Fibroblast of pulmonary artery (primary cell): ENCODE measurements at places on chromosomes 6 and 20.

DNA sequence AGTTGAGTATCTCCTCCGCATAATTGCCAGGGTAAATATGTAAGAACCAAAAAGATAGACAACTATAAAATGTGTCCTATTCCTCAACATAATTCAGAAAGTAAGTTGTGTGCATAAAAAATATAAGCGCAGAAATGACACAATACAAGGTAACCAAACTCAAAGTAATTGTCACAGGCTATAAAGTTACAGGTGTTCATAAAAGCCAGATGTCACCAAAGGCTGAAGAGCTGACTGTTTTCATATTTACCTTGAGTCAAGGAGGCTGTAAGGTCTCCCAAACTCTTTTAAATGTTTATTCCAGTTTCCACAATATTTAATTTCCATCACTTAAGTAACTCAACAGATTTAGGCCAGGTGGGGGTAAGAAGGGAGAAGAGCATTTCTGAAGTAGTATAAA is 192.2 kb upstream of the MARCKS start:
- DNase-seq = no peak

DNA sequence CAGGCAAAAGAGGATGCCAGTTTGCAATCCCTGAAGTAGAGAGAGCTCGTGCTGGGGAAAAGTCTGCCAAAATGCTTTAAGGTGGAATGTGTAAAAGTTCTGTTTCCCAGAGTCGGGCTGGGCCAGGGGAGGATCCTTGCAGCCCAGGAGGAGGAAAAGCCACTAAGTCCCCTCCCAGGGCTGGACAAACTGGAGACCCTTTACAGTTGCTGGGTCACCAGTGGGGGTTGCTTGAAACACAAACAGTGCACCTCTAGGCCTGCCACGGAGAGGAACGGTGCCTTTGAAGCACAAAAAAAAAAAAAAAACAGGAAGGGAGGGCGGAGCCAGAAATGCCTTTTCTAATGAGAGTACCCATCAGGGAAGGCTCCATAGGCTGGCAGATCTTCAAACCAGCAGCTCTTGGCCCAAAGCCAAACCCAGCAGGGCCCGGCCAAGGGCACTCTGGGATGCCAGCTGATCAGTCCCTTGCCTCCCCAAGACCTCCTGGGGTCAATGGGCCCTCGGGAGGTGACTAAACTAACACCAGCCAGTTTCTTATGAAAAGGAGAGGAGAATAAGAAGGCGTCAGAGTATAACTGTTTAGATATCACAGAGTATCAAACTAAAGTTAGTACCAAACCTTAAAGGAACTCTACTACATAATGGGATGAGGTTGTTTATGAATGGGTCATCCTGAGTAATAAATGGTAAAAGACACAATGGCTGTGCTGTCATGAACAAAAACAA is 23.7 kb downstream of the HLA-A start:
- DNase-seq = peak; percentile 39

GRCh38 chr20:9128568-9128967 is 59.7 kb downstream of the PLCB4 start:
- no peak for DNase-seq

GRCh38 chr6:19811397-19812079 is 25.6 kb upstream of the ID4 start:
- DNase-seq = no peak

GRCh38 chr20:63054681-63055240 is 48.0 kb upstream of the BHLHE23 start:
- DNase-seq = no peak

GRCh38 chr6:116411284-116411623 is 40.5 kb downstream of the DSE start:
- DNase-seq = peak; percentile 65
